Omental fat pad (tissue), 4 donors: ENCODE measurements at places on chromosomes 3 and 15. TPM values are rescaled to one million over a fixed set of nuclear protein-coding genes. Genes with fewer than 3 reads are reported as not detected.

GRCh38 chr3:184693011-184693975 is 18.6 kb downstream of the MAGEF1 start:
- DNase-seq: no peak

GRCh38 chr3:156149876-156150275 is 29.5 kb downstream of the KCNAB1 start:
- DNase-seq: no peak

DNA sequence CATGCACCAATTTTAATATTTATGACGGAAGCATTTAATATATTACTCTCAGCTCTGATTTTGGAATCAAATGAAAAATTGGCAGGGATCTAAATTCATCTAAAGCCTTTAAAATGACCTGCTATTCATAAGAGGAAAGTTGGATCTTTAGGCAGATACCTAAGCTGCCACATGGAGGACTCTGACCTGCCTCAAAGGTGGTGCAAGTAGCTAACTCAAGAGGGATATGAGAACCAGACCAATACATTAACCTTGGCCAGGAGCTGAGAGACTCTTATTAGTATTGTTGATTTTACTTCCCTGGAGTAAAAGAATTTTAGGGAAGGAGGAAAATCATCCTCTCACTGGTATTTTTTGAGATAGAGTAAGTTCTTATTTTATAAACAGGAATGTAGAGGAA is 17.7 kb downstream of the ZNF654 start:
- no peak for DNase-seq

DNA sequence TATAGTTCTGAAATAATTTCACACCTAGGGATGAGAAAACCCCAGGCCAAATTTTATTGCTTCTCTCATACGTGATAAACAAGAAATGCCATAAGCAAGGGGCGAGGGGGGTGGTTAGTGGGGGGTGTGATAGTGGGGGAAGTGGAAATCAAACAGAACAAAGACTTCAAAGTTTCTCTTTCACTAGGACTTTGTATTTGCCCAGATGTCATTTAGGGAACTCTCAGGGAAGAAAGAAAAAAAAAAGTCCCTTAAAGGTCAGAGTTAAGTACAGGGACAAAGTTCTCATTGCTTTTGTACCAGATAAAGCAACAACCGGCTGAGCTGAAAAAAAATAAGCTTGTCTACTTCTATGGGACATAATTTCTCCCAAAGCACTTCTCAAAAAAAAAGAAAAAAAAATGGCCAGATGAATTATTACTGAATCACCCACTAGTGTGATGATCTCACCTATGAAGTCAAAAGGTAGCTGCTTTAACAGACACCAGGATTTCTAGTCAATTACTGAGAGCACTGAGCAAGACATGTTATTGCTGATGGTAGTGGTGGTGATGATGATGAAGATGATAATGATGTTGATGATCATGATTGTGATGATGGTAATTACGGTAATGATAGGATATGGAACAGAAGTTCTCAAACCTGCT is 56.2 kb downstream of the FHIT start:
- no peak for DNase-seq

PLEKHO2 gene
- 86.6 TPM for total RNA-seq

C3orf52 gene
- total RNA-seq: not detected

ZNF502 gene
- 5.0 TPM for total RNA-seq

GRCh38 chr3:170450039-170450438 is 31.4 kb downstream of the CLDN11 start:
- DNase-seq: no peak
